ENCODE measurements at places on chromosomes 1 and 21.

- DNase-seq = no peak
Measured at GRCh38 chr1:30783256-30783915, 25.8 kb upstream of the LAPTM5 start.

- DNase-seq = no peak
Measured at GRCh38 chr1:42013881-42014470, 95.3 kb upstream of the HIVEP3 start.

GRCh38 chr1:27152004-27152828 is 2.7 kb downstream of the SLC9A1 start:
- DNase-seq = no peak

- DNase-seq = no peak
Measured at GRCh38 chr1:209577346-209577745, 6.2 kb upstream of the CAMK1G start.

DNA sequence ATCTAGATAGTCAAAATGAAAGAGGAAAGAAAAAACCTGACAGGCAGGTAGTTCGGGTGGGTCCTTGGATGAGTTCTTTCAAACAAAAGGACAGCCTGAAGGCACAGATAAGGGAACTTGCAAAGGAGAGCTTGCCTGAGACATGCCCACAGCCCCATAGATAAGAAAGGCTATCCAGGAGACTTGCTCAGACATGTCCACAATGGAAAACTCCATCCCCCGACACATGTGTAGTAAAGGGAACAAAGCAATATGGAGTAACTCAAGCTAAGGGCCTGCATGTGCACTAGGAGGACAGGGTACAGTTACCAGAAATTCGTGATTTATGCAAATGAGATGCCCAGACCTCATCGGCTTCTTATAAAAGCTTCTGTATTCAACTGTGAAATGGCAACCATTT is 281.5 kb downstream of the NEGR1 start:
- peak; percentile 7 for DNase-seq

GRCh38 chr1:208587110-208587509 is 342.9 kb upstream of the PLXNA2 start:
- DNase-seq = peak; percentile 84

DNA sequence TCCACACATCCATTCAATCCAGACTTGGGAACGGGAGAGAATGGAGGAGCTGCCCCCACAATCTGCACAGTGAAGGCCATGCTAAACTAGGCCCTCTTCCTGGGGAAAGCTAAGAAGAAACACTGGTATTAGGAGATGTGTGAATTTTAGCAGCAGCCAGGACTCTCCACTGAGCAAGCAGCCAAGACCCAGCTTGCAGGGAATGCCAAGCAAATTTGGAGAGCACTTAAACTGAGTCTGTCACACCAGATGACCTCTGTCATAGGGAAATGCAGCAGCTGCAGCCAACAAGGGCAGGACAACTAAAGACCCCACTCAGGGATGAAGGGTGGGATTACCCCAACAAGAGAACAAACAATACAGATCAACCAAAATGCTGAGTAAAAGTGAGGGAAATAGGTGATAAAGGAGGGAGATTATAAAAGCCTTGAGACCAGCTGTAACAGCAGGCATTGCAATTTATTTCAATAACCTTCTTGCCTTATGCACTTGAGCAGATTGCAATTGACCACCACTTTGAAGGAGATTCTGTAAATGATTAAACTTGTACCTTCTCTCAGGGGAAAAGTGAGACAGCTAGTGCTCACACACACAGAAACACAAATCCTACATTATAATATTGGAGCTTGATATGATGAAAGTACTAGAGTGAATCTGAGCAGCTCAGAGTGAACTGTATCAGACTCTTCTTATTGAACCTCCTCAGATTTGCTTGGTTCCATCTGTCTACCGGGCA is 2.5 kb upstream of the CLCA1 start:
- DNase-seq = no peak

DNA sequence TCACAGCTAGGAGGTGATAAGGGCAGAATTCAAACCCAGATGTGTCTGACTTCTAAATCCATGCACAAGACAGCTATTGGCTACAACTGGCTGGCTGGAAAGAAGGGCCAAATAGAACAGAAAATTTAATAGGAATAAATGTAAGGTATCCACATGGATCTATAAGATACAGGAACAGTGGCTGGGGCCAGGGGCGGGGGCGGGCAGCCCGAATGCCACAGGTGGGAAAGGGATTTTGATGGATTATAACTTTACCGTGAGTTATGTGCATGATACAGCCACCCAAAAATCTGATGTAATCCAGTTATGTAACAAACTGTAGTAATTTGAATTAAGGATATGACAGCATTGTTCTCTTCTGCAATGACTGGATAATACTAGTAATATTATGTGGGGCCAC is 87.0 kb upstream of the COA6 start:
- no peak for DNase-seq

DNA sequence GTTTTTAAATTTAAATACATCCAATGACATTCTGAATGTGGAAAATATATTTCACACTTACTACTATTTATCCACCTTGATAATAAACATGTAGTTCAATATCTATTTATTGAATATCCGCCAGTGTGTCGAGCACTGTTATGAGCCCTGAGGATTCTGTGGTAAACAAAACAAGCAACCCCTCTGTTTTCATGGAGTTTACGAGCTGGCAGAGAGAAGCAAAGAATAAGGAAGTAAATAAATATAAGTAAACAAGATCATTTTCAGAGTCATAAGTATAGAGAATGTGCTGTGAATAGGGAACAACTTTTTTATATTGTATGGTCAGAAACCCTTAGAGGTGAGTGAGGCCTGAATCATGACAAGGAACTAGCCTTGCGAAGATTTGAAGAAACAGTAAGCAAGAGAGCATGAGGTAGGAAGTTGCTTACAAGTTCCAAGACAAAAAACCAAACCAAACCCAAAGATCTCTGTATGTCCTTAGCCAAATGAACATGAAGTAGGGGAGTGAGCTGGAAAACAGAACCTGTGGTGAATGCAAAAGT is 6.4 kb upstream of the SERBP1 start:
- DNase-seq = no peak

DNA sequence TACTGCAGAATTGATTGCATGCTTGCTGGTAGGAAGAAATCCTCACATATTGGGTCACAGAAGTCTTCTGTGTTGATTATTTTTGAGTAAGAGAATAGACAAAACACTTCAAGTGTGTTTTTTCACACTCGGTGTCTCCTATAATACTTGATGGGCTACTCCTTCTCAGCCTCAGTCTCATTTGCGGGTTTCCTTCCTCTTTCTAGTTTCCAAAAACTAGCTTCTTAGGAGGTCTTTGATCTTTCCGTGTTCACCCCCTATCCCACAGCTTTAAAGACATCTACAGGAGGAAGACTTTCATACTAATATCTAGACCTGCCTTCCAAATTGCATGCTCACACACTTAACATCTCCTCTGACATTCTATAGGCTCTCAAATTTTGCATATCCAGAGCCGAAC is 40.7 kb upstream of the NTPCR start:
- no peak for DNase-seq

GRCh38 chr1:181204530-181204929 is 116.0 kb downstream of the IER5 start:
- no peak for DNase-seq

GRCh38 chr1:47830021-47830420 is 167.2 kb downstream of the TRABD2B start:
- no peak for DNase-seq

DNA sequence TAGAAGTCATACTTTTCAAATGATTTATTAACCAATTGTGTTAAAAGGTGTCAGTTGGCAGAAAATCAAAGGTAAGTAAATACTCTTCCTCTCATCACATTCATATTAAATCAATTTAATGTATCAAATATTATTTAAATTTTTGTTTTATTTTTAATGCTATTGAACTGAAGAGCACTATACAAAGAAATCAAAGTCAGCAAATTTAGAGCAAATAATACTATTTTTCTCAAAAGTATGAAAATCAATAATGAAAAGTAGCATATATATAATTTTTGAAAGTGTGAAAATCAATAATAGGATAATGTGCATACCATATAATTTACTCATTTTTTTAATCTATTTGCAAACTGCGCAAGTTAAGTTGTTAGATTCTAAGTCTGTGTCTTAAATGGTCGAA is 181.0 kb downstream of the SPATA17 start:
- DNase-seq = no peak

DNA sequence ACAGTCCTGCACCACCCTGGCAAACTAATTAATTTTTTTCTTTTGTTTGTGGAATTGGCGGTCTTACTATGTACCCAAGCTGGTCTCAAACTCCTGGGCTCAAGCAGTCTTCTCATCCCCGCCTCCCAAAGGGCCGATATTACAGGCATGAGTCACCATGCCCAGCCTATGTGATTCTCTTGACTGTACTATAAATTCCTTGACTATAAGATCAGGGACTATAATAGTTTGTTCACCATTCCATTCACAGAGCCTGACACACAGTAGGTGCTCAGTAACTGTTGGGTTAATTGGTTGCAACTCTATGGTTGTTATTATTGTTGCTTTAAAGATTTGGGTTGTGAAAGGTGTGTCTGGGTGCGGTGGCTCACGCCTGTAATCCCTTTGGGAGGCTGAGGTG is 17.2 kb downstream of the DAP3 start:
- DNase-seq = no peak

- DNase-seq = no peak
Measured at GRCh38 chr1:11180342-11180744, 8.8 kb upstream of the ANGPTL7 start.

GRCh38 chr21:33816174-33816573 is 99.4 kb downstream of the ATP5PO start:
- no peak for DNase-seq

DNA sequence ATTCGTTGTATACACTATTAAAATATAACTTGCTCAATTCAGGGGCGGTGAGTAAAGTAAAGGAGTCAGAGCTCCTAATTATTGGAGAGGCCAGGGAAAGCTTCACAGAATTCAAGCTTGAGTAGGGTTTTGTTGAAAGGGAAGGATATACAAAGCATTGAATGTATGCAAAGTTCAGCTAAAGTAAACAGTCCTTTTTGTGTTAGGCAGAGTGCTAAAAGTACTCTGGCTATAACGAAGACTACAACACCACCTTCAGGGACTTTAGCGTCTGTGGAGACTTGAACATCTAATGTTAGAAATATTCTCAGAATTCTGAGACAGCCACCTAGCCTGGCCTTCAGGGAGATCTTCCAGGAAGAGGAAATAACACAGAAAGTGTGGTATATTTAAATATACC is 1.1 kb downstream of the FALEC start:
- DNase-seq = peak; percentile 39

DNA sequence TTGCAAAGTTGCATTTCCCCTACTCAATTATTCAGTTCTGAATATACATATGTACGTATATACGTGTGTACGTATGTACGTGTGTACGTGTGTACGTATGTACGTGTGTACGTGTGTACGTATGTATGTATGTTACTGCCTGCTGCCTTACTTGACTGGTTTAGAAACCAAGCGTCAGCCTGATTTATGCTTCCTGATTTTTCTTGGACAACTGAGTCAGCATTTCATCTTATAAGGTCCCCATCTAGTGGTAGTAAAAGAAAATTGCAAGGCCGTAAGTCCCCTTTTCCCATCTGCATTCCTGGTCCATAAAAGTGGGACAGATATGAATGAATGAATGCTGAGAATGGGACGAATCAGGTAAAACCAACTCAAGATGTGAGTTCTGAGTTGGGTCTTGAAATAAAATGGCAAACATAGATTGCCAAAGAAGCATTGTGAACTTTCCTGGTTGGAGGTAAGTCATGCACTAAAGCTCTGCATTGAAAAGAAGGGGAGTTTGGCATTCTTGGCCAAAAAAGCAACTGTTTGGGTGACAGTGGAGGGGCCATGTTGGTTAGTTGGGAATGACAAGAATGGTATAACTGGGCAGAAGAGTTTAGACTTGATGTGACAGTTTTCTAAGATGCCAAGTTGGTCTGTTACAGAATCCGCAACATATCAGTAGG is 76.4 kb upstream of the DNAH14 start:
- DNase-seq = peak; percentile 32

DNA sequence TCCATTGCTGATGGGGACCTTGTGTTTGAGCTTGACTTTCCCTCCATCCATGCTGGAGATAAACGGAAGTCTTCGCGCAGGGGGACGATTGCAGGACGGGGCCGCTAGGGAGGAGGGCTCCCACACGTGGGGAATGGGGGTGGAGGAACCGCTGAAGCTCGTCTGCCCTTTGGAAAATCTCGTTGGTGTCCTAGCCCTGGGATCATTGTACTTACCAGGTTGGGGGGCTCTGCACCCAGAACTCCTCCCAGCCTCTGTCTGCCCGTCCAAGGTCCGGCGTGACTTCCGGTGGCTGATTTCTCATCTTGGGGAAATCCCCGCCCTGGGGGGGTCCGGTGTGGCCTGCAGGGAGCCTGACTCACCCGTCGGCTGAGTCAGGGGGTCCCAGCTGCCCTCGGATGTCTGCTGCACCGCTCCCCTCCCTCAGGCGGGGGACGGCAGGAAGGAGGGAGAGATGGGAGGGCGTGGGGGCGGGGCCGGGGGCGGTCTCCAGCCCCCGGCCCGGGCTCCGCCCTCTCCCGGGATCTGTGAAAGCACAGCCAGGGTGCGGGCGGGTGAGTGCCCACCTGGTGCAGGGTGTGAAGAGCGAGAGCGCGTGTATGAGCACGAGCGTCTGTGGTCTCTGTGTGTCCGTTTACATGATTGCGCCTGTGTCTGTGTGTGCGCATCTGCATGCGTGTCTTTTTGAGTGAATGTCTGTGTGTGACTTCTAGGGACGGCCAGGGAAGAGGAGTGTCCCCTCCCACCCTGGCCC is 35.8 kb downstream of the PIK3CD start:
- peak; percentile 76 for DNase-seq

DNA sequence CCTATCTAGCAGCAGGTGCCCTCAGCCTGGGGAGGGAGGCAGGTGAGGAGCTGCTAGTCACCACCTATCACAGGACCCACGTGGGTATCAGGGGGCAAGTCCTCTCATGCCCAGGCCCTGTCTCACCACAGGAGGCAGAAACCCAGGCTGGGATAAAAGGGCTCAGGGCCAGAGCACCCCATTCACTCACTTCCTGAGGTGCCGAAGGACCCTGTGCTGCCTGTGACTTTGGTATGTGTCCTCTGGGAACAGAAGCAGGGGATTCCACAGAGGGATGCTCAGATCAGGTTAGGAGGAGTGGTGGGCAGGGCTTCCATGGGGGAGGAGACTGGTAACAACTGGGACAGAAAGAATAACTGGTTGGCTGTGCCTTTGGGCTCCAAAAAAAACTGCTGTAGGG is at the start of gene LCE1E:
Gene LCE1E (plus strand): TSS at position 181 of the 400 bp plus-strand sequence. CDS start 1,043 bp downstream, outside the sequence.
- peak; percentile 29 for DNase-seq

GRCh38 chr1:56045477-56045876 is 533.9 kb downstream of the PLPP3 start:
- DNase-seq = peak; percentile 58

GRCh38 chr1:19435181-19435580 is 50.2 kb downstream of the CAPZB start:
- no peak for DNase-seq

GRCh38 chr1:43687301-43688108 is 19.8 kb upstream of the ST3GAL3 start:
- no peak for DNase-seq

- no peak for DNase-seq
Measured at GRCh38 chr1:202694314-202694713, 15.9 kb downstream of the SYT2 start.

DNA sequence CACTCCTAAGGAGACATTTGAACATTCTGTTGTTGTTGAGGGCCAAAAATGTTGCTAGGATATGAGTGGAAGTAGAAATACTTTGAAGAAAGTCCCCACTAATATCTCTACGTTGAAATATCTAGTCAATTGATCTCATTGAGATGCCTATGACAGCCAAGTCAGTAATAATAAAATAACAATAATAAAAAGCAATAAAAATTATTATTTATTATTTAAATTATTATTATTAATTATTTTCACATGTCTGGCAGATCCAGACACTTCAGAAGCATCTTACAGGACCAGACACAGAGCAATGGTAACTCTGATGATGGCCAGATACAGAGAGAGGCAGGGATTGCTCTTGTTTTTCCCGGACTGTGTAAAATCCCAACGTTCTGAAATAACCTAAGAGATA is 143.5 kb upstream of the PALMD start:
- DNase-seq = no peak
